ENCODE measurements at places on chromosomes 12 and 14.

DNA sequence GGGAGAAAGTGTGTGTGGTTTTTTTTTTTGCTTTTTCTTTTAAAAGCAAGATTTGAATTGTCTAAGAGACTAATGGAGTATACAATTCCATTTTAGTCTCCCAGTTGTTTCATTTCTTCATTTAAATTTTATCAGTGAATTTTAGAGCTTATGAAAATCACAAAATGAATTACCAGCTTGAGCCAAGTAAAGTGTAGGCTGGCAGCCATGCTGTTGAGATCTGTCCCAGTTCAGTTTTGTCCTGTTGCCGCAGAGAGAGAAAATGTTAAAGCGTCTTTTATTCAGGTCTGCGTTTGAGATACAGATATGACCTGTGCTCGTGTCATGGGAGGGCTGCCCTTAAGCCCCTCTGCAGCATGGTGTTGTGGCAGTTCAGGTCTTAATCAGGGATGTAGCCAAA lies 256.5 kb downstream of the IPO8 start:
- DNase-seq, result no peak

GRCh38 chr12:47652521-47653234 lies 53.2 kb downstream of the RPAP3 start:
- no peak for DNase-seq

DNA sequence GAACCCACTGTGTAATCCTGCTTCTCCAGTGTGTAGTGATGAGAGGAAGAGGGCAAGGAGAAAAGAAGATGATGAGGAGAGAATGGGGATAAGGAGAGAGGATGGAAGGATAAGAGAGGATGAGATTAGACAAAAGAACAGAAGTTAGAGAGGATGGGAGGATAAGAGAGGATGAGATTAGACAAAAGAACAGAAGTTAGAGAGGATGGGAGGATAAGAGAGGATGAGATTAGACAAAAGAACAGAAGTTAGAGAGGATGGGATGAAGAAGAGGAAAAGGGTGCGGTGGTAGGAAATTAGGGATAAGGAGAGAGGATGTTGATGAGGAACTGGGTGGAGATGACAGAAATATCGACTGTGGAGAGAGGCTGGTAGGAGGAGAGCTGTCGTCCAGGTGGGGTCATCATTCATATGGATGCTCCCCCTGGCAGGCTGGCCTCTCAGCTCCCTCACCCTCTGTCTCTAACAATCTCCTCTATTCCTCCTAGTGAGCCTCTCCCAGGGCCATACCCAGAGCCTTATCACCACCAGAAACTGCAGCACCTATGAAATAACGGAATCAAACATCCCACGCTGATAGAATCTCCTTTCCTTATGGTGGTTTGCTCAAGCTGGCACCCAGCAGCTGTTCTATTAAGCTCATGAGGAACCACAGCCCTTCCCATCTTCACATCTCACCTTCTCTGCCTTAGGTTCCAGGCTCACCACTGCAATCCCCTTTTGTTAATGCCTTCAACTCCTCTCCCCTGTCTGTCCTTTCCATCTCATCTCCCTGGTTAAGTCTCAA lies 6.0 kb upstream of the CIROP start:
- DNase-seq, result no peak

GRCh38 chr12:114395233-114395632 lies 10.7 kb downstream of the TBX5 start:
- no peak for DNase-seq

- DNase-seq, result no peak
Observed at GRCh38 chr12:21429994-21430393, 7.5 kb upstream of the PYROXD1 start.

GRCh38 chr12:52495389-52495788 lies 2.3 kb upstream of the KRT6A start:
- no peak for DNase-seq

DNA sequence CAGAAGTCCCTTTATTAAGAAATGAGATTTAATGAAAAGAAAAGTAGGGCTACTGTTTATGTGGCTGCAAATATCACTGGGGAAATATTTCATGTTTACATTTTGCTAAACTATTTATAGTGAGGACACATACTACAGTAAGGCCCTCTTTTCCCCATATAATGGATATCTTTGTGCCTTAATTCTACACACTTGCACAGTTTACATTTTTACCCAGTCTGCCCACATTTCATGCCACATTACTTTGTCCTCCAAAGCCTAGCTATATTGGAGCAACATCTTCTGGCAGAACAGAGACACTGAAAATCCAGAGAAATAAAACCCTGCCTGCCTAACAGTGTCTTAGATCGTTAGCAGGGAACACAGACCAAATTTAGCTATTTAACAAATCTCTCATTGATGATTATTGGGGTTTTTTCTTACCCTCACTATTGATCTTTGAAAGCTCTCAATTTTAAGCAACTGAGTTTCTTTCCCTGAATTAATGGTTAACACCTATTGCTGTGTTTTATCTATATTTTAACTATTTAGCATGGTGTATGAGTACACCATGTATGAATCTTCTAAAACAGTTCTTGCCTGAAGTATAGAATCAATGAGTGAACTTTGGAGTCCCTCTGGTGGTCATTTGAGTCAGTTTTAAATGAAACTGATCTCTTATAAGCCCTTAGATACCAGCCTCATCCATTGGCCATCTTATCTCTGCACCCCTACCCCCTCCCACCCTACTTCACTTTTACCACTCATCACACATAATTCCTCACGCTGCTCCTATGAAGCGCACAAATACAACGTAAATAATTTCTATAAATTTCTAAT lies 170.2 kb downstream of the BCAT1 start:
- no peak for DNase-seq

GRCh38 chr14:37124614-37125013 lies 47.8 kb downstream of the SLC25A21 start:
- no peak for DNase-seq

DNA sequence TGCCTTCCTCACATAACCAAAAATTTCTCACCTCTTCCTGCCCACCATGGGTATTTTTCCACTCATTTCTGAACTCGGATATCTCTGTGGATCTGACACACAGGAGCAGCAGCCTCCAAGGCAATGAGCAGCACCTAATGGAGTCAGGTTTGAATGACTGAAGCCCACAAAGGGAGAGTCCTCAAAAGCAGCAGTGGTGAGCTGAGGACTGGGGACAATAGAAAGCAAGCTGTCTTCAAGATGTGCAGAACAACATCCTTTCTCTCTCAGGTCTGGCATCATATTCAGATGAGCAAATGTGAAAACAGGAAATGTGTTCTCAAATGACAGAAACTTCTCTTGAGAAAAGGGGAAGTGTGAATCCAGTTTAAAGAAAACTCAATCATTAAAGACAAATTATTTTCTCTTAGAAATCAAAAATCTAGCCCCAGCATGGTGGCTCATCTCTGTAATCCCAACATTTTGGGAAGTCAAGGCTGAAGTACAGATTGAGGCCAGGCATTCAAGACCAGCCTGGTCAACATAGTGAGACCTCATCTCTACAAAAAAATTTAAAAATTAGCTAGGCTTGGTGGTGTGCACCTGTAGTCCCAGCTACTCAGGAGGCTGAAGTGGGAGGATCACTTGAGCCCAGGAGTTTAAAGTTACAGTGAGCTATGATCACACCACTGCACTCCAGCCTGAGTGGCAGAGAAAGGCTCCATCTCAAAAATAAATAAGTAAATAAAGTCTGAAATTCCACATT lies 54.2 kb downstream of the C12orf42 start:
- peak; percentile 80 for DNase-seq

- no peak for DNase-seq
Observed at GRCh38 chr12:81212996-81213696, 135.3 kb downstream of the ACSS3 start.

GRCh38 chr12:120252071-120252906 lies 13.2 kb downstream of the PXN start:
- DNase-seq, result no peak

- DNase-seq, result no peak
Observed at GRCh38 chr12:123912415-123913380, 59.9 kb downstream of the CCDC92 start.

- no peak for DNase-seq
Observed at GRCh38 chr14:49939884-49940510, 47.1 kb downstream of the ARF6 start.

GRCh38 chr12:2586156-2587038 lies 208.4 kb upstream of the FKBP4 start:
- DNase-seq, result no peak

- DNase-seq, result no peak
Observed at GRCh38 chr14:90900476-90901083, 84.3 kb upstream of the TTC7B start.

GRCh38 chr14:54446161-54446693 lies 5.1 kb upstream of the CNIH1 start:
- no peak for DNase-seq

DNA sequence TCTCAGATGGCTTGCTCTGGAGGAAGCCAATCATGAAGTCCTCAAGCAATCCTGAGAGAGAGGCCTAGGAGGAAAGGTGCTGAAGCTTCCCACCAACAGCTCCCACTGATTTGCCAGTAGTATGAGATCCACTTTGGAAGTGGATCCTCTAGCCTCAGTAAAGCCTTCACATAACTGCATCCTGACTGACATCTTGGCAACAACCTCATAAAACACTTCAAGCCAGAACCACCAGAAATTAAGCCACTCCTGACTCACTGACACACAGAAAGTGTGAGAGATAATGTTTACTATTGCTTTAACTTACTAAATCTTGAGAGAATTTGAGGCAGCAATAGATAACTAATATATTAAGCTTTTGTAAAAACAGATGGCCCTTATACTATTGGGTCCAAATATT lies 11.7 kb upstream of the TMX1 start:
- DNase-seq, result no peak

DNA sequence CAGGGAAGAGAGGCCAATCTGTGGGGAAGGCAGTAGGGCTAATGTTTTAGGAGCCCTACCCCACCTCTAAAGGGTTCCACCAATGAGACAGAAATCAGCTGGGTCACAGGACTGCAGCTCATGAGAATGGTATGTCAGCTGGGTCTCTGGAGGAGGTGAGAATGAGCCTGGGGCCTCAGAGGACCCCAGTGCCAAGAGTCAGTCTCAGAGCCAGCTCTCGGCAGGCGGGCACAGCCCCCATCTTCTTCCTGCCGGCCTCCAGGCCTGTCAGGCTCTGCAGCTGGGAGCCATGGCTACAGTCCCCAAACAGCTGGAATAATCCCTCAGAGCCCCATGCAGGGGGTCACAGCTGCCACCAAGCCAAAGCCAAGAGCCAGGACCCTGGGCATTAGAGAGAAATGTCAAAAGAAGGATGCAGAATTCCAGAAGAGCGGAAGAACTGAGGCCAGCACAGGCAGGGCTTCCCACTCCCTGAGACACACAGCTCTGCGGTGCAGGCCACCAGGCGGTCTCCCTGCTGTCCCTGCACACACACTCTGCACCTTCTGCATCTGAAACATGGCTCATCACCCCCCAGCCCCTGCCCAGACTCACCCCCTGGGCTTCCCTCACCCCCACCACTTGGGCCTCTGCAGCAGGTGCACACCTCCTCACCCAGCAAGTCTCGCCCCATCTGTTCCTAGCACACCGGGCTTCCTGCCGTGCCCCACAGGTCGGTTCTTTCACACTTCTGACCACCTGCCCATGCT lies 26.0 kb downstream of the ITPK1 start:
- no peak for DNase-seq

GRCh38 chr14:71341156-71341555 lies 433.9 kb downstream of the PCNX1 start:
- no peak for DNase-seq

DNA sequence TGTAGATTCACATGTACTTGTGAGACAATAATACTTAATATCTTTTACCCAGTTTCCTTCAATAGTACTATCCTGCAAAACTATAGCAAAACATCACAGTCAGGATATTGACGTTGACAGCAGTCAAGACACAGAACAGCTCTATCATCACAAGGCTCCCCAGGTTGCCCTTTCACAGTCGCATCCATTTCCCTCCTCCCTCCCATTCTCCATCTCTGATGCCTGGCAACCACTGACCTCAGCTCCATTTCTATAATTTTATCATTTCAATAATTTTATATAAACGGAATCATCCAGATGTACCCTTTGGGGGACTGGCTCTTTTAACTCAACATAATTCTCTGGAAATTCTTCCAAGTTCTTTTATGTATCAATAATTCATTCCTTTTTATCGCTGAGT lies 81.5 kb downstream of the PLXNC1 start:
- DNase-seq, result no peak

- no peak for DNase-seq
Observed at GRCh38 chr12:4540170-4540569, 1.5 kb downstream of the RAD51AP1 start.

- DNase-seq, result no peak
Observed at GRCh38 chr12:80958162-80958561, 20.4 kb upstream of the LIN7A start.

GRCh38 chr12:71646512-71646911 lies 17.1 kb downstream of the ZFC3H1 start:
- DNase-seq, result no peak

GRCh38 chr14:84017495-84017894 lies 1512.4 kb upstream of the FLRT2 start:
- DNase-seq, result no peak

DNA sequence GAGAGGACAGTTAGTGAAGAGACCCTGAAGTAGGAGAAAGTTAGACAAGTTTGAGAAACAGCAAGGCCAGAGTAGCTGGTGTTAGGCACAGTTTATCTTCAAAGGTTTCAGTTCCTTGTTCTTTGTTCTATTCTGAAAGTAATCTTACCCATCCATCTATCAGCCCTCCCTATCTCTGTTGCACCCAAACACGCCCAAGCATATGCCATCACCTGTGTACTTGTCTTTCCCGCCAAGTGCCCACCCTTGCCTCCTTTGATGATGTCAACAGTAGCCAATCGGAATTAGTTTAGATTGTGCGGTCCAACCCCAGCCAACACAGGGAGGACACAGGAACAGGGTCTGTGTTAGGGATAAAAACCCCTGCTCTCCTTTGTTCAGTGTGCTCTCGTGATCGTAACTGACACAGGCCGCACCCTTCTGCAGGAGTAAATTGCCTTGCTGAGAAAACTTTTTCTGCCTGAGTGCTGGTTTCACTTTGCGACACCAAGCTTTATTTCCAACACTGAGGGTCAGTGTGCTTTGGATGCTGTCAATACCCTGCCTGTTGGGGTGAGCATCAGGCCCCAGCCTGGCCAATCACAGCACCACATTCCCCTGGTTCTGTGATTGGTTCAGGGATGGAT lies 4.7 kb upstream of the TMEM229B start:
- peak; percentile 67 for DNase-seq

GRCh38 chr12:117875744-117876435 lies 92.9 kb downstream of the KSR2 start:
- DNase-seq, result no peak

GRCh38 chr12:114625294-114625851 lies 58.6 kb downstream of the TBX3 start:
- no peak for DNase-seq

DNA sequence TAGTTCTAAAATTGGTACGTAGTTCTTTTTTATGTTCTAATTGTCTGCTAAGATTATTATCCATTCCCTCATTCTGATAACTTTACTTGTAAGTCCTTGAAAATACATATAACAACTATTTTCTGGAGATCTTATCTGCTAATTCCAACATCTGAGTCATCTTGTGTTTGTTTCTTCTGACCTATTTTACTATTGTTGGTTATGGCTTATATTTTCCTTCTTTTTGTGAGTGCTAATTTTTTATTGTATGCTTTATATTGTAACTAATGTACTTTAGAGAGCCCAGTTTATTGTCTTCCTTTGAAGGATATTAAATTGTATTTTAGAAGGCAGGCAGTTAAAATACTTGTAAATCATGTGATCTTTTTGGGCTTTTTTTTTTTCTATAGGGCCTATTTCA lies 149.3 kb upstream of the LRFN5 start:
- no peak for DNase-seq

- DNase-seq, result no peak
Observed at GRCh38 chr12:46574847-46575246, 202.3 kb upstream of the SLC38A2 start.

- DNase-seq, result no peak
Observed at GRCh38 chr12:101439236-101439635, 31.7 kb upstream of the ARL1 start.

- DNase-seq, result no peak
Observed at GRCh38 chr14:65403231-65403630, 9.3 kb upstream of the FUT8 start.
